ENCODE measurements at places on chromosomes 2 and 18. TPM values are rescaled to one million over a fixed set of nuclear protein-coding genes. Genes with fewer than 3 reads are reported as not detected.

DNA sequence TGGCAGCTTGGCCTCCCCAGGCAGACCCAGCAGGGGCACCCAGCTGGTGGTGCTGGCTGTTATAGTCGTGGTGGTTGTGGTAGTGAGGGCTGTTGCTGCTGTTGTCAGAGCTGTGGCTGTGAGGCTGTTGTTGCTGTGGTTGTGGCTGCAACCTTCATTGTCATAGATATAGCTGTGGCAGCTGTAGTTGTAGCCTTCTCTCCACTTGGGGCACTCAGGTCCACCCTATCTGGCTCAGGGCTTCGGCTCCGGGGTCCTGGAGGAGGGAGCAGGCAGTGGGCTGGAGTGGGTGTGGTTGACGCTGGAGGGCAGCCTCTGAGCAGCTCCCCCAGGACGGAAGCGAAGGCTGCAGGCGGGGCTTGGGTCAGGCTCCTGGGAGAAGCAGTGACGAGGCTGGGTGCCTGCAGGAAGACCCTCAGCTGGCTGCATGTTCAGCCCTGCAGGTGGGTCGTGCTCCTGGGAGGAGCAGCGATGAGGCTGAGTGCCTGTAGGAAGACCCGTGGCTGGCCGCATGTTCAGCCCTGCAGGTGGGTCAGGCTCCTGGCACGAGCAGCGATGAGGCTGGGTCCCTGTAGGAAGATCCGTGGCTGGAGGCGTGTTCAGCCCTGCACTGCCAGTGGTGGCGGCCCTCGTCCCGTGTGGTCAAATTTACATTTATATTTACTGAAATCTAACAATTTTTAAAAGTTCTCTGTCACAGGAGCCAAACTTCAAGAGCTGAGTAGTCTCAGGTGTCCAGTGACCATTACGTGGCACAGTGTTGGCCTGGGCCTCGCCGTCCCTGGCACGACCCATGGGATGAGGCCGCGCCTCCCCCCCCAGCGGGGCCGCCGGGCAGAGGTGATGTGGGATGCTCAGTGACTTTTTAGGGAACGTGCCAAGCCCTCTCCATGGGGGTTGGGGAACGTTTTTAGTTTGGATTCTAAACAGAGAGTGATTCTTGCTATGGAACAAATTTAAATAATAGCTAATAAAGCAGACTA is 79.2 kb upstream of the PXDN start:
- no peak for DNase-seq

DNA sequence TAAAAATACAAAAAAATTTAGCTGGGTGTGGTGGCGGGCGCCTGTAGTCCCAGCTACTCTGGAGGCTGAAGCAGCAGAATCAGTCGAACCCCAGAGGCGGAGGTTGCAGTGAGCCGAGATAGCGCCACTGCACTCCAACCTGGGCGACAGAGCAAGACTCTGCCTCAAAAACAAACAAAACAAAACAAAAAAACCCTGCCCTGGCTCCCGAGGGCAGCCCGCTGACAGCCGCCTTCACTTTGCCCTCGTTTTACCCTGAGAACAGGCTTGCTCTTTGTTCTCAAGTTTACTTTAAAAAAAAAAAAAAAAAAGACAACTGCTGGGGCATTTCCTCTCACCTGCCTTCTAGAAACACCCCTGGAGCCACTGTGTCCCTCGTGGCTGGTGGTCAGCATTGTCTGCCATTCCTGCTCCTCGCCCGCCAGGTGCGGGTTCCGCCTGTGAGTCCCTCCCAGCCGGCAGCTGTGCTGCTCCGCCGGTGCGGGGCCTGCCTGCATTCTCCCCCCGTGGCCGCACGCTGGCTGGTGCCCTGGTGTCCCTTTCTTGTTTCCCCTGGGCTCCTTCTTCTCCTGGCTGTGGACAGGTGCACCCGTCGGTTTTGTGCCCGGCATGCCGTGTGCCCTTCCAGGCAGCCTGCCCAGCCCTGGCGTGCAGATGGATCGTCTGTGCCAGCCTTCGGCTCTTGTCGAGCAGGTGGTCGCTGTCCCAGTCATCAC is 105.7 kb downstream of the USP40 start:
- DNase-seq = peak; percentile 33

DNA sequence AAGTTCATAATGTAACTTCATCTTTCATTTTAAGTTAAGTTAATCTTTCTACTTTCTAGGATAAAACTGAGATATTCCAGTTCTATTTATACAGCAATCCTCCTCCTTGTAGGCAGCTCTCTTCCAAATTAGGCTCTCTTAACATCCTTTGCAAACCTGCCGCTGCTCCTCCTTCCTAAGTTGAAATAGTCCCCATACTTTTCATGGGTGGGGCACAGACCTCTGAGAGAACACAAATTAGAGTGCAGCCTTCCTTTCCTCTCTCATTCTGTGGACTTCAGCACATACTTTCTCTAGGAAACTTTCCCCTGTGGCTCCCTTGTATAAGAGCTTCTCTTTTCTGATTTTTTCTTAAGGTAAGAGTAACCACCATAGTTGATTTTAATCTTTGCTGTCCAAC is 28.3 kb downstream of the TWSG1 start:
- no peak for DNase-seq

- no peak for DNase-seq
Observed at GRCh38 chr18:59570796-59571195, 126.4 kb downstream of the CCBE1 start.

- DNase-seq = no peak
Observed at GRCh38 chr2:168686452-168687191, 115.8 kb upstream of the NOSTRIN start.

GRCh38 chr18:34871435-34871834 is 161.3 kb downstream of the DTNA start:
- DNase-seq = no peak

- DNase-seq = no peak
Observed at GRCh38 chr2:181107628-181107945, 127.2 kb downstream of the UBE2E3 start.

- DNase-seq = no peak
Observed at GRCh38 chr2:86675511-86676015, 44.5 kb upstream of the RMND5A start.

- no peak for DNase-seq
Observed at GRCh38 chr2:235146206-235146605, 194.4 kb downstream of the SH3BP4 start.

The CFAP65 gene
- 0.79 TPM for total RNA-seq

The GCG gene
- total RNA-seq = not detected

The FIGN gene
- total RNA-seq = 9.8 TPM

The VWA3B gene
- 4.1 TPM for total RNA-seq

The PAIP2B gene
- 42.3 TPM for total RNA-seq

The SATB2 gene
- total RNA-seq = 8.2 TPM

Measured in spinal cord (tissue), 10 donors.